ENCODE measurements at places on chromosomes 7 and 10.

DNA sequence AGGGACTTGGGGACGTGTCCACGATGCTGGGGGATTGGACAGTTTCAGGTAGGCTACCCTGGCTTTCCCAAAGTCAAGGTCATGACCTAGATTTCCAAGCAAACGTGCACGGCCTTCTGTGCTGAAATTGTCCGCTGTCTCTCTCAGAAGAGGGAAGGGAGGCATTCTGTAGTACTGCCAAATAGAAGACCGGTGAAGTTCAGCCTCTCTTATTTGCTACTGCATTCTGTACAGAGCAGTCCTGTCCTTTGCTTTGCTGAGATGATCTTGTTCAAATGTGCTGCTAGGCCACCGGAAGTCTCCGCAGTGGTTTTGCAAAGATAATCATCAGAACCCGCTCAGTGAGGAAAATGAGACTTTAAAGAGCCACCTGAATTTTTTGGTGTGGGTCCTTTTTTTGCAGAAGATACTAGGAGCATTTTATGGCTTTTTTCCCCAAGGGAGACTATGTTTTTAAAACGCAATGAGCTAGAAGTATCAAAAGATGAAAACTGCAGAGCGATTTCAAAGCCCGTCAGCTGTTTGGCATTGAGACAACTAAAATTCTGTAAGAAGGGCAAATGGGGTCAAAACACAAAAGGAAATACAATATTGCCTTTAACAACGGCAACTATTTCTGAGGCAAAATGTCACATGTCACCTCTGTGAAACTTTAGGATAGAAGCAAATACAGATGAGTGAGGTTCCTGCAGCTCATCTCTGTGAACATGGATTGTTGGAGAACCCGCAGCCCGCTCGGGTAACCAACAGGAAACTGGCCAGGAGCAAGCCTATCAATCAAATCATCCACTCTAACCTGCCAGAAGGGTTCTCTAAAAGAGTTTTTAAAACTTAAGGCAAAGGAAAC, 1.3 kb upstream of the NMT2 start:
- DNase-seq: no peak

- DNase-seq: no peak
These were observed 299.7 kb upstream of the CSTF2T start for GRCh38 chr10:51999096-51999495.

- DNase-seq: no peak
These were observed 216.5 kb upstream of the MKLN1 start for GRCh38 chr7:131111081-131111576.

GRCh38 chr7:23633417-23633816, 36.2 kb downstream of the CCDC126 start:
- no peak for DNase-seq

- no peak for DNase-seq
These were observed 8.3 kb downstream of the PDCD4 start for GRCh38 chr10:110880012-110880411.

DNA sequence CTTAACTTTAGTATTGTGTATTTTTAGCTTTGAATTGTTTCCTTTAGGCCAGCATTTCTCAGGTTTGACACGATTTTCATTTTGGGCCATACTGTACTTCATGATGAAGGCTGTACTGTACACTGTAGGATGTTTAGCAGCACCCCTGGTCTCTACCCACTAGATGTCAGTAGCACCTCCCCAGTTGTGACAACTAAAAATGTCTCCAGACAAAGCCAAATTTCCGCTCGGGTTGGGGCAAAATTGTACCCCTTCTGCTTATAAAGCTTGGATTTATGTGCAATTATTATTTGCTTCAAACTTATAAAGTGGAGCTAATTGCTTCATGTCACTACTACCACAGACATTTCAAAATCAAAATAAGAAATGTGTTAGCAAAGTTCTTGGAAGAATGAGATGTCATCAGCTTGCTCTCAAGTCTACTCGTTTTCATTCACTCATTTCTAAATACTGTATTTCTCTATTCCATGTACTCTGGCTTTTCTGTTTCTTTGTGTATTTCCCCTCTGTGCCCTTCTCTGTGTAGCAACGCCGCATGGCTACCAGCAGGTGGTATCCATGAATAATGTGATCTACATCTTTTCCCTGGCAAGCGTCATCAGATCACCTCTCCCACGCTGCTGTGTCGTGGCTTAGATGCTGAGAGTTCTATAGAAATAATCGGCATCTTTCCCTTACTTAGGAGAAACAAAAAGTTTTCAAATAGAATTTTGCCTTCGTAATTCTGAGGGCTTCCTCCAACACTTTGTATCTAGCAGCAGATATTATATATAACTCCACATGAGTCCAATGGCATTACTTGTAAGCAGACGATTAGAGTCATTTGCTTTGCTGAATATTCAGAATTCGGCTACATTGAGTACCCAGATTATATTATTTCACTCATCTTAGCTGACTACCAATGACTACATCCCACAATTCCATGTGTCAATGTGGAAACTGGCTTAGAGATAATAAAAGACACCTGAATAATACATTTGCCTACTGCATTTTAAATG, 47.8 kb upstream of the CALCR start:
- DNase-seq: no peak

DNA sequence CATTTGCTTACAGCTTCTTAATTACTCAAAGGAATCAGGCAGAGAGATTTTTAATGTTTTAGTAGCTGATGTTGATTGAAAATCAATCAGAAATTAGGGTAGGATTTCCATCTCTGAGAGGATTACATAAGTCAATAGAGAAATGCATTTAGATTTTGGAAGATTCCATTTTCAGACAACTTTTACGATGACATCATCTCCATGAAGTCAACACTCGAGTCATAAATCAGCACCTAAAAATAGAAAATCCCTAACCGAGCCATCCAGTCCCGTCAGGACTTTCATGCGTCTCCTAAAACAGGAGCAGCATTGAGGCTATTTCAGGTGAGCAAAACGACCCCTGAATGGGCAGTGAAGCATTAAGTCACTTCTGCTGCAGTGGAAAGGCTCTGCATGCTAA, 279.7 kb upstream of the RNF32 start:
- DNase-seq: no peak

GRCh38 chr10:78932861-78933260, 135.9 kb upstream of the ZMIZ1 start:
- DNase-seq: no peak

- DNase-seq: peak; percentile 52
These were observed 20.5 kb upstream of the INPP5A start for GRCh38 chr10:132516771-132517725.

DNA sequence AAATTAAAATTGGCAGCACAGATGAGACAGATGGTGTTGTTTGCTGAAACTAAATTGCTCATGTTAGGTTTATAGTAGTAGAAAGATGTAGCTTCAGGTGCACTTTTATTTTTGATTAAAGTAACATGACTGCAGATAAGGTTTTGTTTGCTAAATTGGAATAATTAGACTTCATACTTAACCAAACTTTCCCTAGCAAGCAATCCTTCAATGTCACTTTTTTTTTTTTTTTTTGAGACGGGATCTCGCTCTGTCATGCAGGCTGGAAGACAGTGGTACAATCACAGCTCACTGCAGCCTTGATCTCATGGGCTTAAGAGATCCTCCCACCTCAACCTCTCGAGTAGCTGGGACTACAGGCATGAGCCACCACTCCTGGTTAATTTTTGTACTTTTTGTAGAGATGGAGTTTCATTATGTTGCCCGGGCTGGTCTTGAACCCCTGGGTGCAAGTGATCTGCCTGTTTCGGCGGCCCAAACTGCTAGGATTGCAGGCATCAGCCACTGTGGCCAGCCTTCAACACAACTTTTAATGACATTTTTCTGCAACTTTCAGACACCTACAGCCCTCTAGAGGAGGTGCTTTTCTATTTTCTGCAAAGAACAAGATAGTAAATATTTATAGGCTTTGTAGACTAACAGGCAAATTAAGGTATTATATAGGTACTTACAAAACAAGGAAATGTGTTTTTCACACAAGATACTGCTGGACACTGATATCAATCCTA, 84.8 kb upstream of the CCNY start:
- DNase-seq: no peak

GRCh38 chr10:61899663-61899996, 1.9 kb upstream of the ARID5B start:
- no peak for DNase-seq

DNA sequence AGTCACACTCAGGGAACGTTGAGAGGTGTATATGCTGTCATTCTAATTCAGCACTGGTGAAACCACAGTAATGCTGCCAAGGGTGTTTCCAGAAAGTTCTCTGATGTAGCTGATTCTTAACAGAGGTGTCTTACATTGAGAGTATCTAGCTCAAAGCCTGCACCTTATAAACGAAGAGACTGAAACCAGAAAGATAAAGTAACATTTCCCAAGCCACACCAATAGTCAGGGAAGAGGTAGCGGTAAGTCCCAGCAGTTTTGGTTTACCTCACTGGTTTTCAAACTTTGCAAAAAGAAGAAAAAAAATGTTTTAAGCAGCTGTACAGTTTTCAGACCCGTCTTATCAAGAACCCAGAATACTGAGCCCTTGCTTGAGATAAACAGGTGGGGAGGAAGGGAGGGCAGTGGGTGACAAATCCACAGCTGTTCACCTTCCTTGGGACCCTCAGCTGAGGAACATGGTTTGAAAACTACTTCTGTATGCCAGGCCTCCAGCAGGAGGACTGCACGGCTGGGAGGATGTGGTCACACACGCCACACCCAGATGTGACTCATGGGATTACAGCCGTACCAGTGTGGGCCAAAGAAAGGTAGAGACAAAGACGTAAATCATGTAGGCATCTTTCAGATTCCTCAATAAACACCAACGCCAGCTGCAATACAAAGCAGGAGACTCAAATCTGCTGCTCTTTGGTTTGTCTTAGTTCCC, 63.9 kb upstream of the GSDME start:
- DNase-seq: no peak

DNA sequence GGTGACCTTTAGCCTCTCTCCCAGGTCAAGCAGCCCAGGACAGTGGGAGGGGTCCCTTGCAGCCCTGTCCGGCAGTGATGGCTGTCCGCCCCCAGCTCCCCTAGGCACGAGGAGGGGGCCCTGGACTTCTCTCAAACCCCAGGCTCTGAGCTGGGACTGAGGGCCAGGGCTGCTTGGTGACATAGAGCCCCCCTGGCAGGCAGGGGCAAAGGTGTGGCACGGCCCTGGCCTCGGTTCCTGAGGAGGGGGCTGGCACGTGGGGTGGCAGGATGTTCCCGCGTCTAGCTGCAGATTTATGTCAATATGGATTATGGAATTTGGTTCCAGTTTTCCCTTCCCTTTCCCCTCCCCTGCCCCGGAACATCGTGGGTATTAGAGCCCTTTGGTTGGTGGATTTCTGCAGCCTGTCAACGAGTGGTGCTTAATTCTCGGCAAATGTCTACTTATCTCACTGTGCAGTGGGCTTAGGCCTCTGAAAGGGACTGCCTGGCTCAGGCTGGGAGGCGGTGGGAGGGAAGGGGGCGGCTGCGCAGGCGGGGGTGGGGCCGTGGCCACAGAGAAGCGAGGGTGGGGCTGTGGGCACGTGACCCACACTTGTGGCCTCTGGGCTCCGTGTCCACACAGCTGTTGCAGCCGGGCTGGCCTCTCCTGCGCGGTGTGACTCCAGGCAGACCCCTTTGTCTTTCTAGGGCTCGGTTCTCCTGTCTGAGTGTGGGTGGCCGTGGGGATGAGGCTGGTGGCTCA, 19.3 kb downstream of the UNCX start:
- no peak for DNase-seq

DNA sequence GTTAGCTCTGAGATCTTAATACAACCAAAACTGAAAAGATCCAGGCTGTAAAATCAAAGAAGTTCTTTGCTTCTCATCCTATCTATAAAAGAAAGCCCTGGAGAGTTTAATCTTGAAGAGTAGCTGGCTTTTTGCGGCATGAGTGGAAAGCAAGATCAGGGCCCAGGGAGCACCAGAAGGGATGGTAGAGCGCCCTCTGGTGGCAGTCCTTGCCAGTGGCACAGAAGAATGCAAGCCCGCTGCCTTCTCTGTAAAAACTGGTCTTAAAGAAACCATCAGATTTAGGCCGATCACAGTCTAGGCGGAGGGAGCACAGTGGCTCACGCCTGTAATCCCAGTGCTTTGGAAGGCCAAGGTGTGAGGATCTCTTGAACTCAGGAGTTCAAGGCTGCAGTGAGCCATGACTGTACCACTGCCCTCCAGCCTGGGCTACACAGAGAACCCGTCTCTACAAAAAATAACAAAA, 35.6 kb downstream of the CPN1 start:
- peak; percentile 38 for DNase-seq

- no peak for DNase-seq
These were observed 118.9 kb downstream of the PPP1R3A start for GRCh38 chr7:113799896-113800295.

DNA sequence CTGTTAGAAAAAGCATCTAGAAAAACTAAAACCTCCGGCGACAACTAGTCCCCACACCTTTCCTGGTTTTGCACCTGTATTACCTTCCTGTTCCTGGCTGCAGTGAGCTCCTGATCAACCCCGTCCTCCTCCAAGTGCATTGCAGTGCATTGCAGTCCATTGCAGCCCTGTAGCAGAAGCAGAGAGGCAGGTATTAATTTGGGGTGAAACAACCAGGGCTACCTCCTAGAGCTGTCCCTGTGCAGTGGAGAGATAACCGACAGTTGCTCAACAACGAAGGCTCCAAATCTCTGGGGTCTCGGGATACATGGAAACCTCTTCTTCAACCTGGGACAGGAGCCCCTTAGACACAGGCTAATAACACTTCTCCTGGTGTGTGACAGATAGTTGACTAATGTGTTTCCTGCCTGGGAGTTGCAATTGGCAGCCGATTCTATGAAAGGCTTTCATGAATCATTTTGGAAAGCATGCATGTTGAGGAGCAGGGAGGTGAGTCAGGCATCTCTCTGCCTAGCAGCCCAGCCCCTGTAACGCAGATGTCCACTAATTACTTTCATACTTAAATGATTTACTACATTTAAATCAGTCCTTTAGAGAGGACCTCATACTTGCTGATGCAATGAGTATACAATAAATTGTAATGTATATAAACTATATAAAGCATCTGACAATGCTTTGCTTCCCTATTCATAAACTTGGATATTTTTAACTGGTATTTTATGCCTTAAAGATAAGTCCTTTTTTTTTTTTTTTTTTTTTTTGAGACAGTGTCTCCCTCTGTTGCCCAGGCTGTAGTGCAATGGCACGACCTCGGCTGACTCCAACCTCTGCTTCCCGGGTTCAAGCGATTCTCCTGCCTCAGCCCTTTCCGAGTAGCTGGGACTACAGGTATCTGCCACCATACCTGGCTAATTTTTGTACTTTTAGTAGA, 59.0 kb downstream of the PRR15 start:
- no peak for DNase-seq

DNA sequence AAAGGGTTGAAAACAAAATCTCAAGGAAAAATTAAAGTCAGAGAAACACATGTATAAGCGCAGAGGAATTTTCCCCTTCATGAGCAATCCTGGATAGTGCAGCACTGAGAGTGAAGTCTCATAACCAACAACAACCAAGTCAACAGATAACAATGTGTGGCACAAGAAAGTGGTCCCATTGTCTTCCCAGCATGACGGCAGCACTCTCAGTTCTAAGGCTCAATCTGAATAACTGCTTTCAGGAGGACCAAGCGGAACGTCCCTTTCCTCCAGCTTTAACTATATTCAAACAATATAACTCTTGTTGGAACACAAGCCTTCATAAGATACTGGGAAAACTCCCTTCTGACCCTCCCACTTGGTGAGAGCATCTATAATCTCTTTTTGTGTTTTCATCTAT, 137.9 kb downstream of the RAPGEF5 start:
- DNase-seq: peak; percentile 46

GRCh38 chr7:36650766-36651312, 73.5 kb downstream of the AOAH start:
- no peak for DNase-seq

Measured in amygdala (tissue), 56 donors.